ENCODE measurements at places on chromosomes 5 and 9.

GRCh38 chr5:80759866-80760577 lies 105.2 kb upstream of the DHFR start:
- no peak for DNase-seq

DNA sequence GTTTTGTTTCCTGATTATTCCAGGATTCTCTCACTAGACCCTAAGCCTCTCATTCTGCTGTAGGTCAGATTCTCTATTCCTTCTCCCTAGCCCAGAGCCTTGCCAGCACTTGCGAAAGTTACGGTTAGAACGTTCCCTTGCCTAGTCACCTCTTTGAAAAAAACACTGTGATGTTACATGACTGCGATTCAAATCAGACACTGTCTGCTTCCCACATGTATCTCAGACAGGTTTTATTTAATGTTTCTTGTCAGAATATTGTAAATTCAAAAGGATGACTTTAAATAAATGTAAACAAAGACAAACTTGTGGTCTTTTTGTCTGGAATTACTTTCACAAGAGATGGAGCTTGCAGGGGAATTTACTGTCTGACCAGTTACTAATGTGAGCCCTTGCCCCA lies 116.5 kb upstream of the OTULINL start:
- no peak for DNase-seq

DNA sequence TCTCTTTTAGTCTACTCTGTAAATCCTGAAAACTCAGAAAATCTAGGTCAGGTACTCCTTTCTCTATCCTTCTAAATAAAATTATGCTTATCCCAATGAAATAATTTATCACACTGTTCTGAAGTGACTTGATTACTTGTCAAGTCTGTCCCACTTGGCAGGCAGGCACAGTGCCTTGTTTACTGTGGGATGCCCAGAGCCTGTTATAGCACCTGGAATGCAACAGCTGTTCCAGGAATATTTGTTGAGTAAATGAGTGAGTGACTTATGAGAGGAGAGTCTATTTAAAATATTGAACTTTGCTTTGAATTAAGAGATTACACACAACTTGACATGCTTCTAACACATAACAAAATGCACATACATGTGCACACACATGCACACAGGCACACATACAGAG lies 130.0 kb downstream of the MPDZ start:
- no peak for DNase-seq

DNA sequence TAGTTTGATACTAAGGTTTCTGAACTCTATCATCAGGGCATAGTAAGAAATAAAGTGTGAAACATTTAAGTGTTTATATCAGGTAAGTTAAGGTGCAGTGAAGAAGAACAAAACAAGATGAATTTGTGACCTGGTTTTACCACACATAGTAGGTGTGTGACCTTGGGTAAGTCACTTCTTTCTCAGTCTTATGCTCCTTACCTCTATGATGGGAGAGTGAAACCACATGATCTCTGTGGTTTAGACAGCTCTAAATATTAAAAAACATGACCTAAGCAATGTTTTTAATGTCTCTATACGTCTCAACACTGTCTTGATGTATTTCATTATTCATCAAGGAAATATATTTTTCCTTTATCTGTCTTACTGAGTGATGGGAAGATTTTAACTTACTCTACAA lies 629.6 kb upstream of the DMAC1 start:
- no peak for DNase-seq

DNA sequence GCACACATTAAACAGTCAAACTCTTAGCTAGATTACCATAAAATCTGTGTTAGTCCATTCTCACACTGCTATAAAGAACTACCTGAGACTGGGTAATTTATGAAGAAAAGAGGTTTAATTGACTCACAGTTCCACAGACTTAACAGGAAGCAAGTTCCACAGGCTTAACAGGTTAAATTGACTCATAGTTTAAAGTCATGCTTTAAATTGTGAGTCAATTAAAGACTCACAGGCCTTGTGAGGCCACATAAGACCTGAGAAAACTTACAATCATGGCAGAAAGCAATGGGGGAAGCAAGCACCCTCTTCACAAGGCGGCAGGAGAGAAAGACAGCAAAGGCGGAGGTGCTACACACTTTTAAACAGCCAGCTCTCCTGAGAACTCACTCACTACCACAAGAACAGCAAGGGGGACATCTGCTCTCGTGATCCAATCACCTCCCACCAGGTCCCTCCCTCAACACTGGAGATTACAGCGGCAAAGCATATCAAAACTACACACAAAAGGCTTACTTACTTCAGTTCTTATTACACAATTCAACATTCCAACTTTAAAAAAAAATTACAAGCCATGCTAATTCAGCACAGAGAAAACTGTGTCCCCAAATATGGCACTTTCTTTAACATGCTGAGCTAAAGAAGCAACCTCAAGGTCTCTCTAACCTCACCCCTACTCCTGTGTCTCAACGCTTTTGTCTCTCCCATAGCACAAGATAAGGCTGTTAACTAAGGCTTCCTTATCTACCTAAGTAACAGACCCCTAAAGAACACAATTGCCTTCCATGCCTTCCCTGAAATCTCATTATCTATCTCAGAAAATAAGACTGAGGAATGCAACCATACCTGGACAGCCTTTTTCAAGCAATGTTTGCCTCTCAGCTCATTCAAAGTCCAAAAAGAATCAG lies 805.1 kb downstream of the NR2F1-AS1 start:
- no peak for DNase-seq

- DNase-seq: no peak
Observed at GRCh38 chr5:113514289-113514635, 768 bp downstream of the YTHDC2 start.

DNA sequence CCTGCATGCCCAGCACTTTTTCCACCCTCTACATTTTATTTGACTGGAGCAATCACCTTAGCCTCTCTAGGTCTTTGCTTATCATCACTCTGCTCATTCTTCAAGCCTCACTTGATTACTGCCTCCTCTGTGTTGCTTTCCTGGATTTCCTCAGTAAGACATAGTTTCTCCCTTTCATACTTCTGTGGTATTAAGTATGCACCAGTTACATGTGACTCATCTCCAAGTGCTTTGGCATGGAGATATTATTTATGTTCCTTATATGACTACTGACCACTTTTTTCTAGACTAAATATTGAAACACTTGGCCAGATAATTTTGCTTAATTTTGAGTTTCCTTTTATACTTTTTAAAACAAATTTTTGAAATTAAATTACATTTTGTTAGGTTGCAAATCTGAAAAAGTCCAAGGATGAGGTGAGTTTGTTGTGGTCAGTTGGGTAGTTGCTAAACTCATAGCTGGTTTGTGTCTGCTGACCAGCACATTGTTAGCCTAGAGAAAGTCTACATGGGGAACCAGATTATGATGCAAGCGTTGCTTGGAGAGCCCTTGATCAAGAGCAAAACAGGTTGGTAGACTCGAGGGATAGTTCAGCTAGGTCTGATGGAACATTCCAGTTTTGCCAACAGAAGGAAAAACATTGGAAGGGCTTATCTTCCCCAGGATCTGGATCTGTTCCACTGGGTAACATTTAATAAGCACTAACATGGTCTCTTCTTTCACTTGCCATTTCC lies 140.2 kb downstream of the TMC1 start:
- DNase-seq: no peak

DNA sequence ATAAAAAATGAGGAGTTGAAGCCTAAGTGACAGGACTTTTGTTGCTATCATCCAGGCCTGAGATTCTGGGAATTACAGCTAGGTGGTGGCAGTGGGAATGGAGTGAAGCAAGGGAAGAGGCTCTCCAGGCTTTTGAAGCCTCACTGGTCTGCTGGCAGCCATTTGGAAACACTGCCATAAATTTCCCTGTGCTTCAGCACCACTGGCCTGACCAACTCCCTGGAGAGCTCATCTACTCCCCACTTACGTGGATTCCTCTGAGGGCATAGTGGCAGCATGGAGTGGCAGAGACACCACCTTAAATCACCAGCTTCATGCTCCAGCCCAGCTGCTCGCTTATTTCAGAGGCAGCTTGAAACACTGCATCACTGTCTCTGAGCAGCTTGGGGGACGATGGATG lies 518.2 kb downstream of the TLR4 start:
- DNase-seq: no peak

DNA sequence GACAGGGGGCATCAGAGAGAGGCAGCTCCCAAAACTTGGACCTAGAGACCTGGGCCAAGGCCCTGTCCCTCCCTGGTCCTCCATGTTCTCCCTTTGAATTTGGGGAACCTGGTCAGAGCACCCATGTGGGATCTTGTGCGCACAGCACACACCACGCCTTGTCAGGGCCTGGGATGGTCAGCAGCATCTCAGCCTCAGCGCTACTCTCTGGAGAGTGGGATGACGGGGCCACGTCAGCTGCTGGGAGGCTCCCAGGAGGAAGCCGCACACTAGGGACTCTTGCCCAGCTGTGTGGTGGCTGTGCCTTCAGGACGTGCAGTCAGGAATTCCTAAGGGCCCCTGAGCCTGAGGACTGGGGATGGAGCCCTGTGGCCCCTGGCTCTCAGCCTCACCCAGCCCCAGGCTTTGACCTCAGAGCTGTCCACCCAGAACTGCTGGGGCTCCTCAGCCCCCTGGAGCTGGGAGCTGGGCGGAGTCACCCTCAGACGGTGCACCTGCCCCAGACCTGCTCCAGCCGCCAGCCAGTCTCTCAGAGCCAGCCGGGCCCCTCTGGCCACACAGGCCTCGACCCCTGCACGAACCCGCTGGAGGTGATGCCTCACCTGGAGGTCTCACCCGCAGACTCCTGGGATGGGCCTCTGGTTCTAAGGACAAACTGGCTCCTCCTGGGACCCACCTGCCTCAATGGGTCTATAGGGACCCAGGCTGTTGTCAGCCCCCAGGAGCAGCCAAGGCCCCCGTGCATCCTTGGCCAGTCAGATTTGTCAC lies 38.3 kb upstream of the EGFL7 start:
- no peak for DNase-seq

- no peak for DNase-seq
Observed at GRCh38 chr5:78657201-78657600, 8.6 kb upstream of the LHFPL2 start.

Measured in MV-4-11 (cell line).